ENCODE measurements at places on chromosomes 2 and 18. TPM values are rescaled to one million over a fixed set of nuclear protein-coding genes. Genes with fewer than 3 reads are reported as not detected.

Gene PRKAG3
- total RNA-seq = not detected

Gene DNER
- total RNA-seq = 0.17 TPM

Gene CTNNA2
- total RNA-seq = not detected

Gene FAM237A
- not detected for total RNA-seq

Gene SCG2
- total RNA-seq = not detected

Gene PLGLB2
- 3.0 TPM for total RNA-seq

Gene DSEL
- total RNA-seq = 4.8 TPM

Gene KIF1A
- under 0.01 TPM for total RNA-seq

Gene ST6GAL2
- total RNA-seq = 1.8 TPM

Gene POMC
- total RNA-seq = 0.83 TPM

Gene PTPRM
- total RNA-seq = 65.8 TPM

Gene UCN
- total RNA-seq = 0.40 TPM

Gene TMEM178A
- total RNA-seq = 1.5 TPM

Gene GPR39
- 6.1 TPM for total RNA-seq

Gene PSD4
- 23.8 TPM for total RNA-seq

Gene DSG1
- total RNA-seq = 0.08 TPM

Gene SLC11A1
- total RNA-seq = 0.32 TPM

Gene CPLX4
- not detected for total RNA-seq

Gene VAMP8
- 92.2 TPM for total RNA-seq

Gene CYP27C1
- 0.67 TPM for total RNA-seq

Gene SP140
- not detected for total RNA-seq
